Memory B cell (primary cell): ENCODE measurements at places on chromosomes 5 and 9.

DNA sequence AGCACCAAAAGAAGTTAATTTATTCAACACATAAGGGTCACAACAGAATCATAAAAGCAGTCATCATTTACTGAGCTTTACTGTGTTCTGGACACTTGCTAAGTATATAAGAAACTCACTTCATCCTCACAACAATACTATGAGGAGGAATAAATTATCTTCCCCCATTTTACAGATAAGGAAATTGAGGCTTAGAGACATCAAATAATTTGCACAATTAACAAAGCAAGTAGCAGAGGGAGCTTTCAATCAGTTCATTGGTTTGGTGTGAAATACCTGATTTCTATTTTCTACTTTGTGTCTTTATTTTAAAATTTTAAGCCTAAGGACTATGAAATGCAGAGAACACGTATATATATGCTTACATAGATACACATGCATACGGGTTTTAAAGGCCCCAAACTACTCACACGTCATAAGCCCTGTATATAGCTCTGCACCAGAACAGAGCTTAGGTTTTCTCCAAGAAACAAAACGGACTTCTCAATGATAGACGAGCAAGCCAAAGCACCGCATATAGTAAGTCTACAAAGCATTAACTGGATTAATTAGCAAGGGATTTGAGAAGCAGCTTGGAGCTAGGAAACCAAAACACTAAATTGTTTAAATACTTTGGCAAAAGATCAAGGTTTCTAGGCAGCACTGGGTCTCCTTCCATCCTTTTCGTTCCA, 95.6 kb downstream of the DENND1A start:
- DNase-seq, result no peak

DNA sequence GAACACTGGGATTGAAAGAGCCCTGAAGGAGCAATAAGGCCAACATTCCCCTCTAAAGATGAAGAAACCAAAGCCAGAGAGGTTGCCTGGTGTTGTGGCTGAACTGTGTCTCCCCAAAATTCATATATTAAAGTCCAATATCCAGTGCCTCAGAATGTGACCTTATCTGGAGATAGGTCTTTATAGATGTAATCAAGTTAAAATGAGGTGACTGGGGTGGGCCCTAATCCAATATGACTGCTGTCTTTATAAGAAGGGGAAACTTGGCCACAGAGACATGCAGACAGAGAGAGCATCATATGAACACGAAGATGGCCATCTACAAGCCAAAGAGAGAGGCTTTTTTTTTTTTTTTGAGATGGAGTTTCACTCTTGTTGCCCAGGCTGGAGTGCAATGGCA, 66.9 kb upstream of the PLPP1 start:
- DNase-seq, result no peak

DNA sequence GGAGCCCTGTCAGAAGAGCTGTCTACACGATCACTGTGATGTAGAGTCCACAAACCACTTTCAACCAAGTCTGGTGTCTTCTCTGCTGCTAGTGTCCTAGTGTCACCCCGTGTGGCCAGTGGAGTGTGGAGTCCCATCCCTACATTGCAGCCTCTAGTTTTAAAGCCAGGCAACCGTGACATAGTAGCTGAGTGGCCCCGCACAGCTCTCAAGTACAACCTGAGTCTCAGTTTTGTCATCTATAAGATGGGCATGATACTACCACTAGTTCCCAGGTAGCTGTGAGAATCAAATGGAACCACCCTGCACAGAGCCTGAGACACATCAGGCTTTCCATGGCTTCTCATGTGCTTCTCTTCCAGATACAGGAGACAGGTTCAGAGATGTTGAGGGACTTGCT, 43.2 kb upstream of the AKNA start:
- DNase-seq, result no peak

DNA sequence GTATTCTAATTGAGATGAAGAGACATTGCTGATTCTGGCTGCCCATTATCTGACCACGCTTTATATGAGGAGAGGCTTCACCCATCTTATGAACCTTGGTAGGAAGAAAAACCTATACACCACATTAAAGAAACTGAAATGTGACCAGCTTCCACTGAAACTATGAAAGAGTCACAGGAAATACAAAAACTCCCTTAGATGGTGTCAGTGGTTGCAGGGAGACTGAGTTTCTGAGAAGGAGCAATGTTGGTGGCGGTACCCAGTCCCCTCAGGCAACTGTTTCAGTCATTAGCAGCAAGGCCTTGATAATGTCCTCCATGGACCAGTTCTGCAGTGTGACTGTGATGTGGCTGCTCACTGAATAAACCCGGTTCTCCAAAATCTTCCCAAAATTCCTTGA, 110.5 kb upstream of the FTMT start:
- DNase-seq, result no peak

DNA sequence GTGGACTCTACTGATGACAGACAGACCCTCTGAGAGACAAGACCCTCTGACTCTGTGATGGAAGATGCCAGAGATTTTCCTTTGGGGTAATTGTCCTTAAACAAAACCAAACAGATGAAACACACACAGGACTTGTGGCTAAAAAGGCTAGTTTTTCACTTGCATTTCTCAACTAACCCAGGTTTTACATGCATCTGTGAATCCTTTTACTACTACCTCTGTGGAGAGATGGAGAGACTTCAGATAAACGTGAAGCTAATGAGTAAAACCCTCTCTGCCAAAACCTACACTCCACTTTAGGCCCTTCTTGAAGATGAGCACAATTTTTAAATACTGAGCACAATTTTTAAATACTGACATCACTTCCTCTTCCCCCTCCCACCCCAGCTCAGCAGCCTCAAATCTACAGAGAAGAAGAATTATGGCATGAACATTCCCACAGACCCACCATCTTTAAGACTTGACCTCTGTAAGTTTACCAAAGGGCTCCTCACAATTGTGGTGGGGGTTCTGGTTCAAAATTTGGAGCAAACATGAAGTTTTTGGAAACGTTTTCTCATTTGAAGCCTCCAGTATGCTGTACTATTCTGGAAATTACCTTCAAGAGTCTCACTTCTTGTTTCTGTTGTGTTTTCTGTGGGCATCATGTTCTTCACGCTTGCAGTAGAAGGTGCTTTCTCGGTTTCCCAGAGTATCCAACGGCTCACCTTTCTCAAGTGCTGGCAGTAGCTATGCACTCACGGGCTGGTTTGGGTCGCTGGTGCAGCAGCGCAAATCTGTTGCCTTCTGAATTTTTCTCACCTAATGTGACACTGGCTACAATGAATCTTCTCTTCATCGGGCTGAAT, 42.7 kb downstream of the ACER2 start:
- peak; percentile 45 for DNase-seq

GRCh38 chr5:150989695-150990094, 30.7 kb upstream of the GPX3 start:
- DNase-seq, result no peak

DNA sequence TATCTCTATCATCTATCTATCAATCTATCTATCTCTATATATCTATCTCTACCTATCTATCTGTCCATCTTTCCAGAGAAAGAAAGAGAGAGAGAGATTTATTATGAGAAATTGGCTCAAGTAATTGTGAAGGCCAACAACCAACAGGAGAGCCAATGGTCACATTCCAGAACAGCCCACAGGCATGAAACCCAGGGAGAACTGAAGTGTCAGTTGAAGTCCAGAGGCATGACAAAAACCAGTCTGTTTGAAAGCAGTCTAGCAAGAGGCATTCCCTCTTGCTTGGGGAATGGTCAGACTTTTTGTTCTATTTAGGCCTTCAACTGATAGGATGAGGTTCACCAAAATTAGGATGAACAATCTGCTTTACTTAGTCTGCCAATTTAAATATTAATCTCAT, 87.6 kb upstream of the PLCXD3 start:
- DNase-seq, result no peak

- no peak for DNase-seq
Observed at GRCh38 chr5:98106116-98107031, 667.1 kb upstream of the RGMB start.

DNA sequence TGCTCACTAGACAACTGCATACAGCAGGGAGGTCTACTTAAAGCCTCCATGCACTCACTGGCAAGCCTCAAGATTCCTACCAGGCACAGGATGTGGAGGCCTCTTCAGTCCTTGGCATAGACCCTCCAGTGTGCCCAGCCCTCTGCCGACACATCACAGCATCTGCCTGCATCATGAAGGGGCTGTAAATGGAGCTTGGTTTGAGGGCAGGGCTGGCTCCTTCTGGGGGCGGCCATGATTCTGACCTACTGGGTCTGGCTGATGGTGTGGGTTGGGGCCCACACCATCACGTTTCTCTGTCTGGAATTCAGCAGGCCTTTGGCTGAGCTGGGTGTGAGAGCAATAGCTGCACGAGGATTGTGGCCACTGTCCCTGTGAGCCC, 84.9 kb upstream of the SHB start:
- no peak for DNase-seq

- DNase-seq, result no peak
Observed at GRCh38 chr5:87136096-87136495, 131.6 kb upstream of the RASA1 start.

- no peak for DNase-seq
Observed at GRCh38 chr9:20188616-20189369, 400.0 kb upstream of the SLC24A2 start.
